Activated naive CD4-positive, alpha-beta T cell treated with Interleukin-2 at 50 U/mL for 16 hours (primary cell): ENCODE measurements at places on chromosomes 2 and 18.

- no peak for DNase-seq
These were observed 218.1 kb downstream of the SEPTIN10 start for GRCh38 chr2:109395494-109396201.

- no peak for DNase-seq
These were observed 288.6 kb downstream of the NDUFA10 start for GRCh38 chr2:239736358-239737143.

DNA sequence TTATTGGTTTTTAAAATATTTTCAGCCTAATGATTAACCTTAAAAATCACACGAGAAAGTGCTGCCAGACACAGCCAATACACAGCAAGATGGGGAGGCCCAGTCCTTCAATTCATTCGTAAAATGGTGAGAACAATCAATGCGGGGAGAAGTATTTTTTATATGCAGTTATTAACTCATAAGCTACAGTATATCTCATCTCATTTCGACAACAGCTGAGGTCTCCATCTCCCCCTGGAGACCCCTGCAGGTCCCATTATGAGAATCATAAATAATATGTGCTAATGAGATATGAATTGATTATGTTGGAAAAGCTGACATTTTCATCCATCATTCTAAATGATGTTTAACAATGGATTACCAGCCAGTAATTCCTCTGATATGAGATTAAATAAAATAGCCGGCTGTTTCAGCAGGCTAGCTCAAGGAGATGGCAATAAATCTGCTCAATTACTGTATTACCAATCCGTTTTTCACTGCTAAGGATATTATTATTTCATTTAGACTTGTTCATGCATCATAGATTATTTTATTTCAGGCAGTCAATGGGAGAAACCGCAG, 535.8 kb downstream of the GALR1 start:
- DNase-seq = no peak

- peak; percentile 91 for DNase-seq
These were observed 27.0 kb downstream of the DNMT3A start for GRCh38 chr2:25314514-25315315.

GRCh38 chr2:236120141-236120601, 48.0 kb downstream of the GBX2 start:
- DNase-seq = no peak

GRCh38 chr18:9095297-9096006, 7.0 kb upstream of the NDUFV2 start:
- peak; percentile 71 for DNase-seq

DNA sequence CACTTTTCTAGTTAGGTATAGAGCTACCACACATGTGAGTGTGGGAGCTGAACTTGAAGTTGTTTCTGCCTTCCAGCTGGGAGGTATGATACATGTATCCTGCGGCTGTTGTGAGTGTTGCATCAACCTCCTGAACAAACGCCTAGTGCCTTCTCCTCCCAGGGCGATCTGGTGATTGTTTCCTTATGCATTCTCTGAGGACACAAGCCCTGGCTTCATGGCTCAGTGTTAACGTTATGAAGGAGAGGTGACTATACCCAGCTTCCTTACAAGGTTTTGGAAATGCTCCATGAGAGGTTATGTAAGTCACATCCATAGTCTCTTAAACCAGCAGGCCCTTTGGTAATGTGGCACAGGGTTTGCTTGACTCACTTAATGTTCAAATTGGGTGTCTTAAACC, 64.9 kb downstream of the SPRED2 start:
- no peak for DNase-seq

DNA sequence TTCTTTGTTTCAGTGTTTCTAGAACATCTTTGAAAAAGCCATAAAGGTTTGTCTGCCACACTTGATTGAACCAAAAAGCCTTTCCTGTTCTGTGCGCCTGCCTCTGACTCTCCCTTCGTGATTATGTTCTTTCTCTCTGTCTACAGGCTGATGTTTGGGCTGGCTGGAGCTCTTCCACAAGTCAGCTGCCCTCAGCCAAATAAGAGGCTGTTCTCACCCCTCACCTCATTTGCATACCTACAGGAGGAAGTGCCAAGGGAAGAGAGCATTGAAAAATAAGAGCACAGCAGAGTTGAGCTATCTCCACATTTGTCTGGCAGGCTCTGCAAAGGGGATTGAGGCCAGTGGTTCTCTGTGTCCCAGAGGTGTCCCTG, 15.8 kb downstream of the INPP5D start:
- no peak for DNase-seq

- no peak for DNase-seq
These were observed 33.5 kb downstream of the FBXO15 start for GRCh38 chr18:74114116-74114515.

DNA sequence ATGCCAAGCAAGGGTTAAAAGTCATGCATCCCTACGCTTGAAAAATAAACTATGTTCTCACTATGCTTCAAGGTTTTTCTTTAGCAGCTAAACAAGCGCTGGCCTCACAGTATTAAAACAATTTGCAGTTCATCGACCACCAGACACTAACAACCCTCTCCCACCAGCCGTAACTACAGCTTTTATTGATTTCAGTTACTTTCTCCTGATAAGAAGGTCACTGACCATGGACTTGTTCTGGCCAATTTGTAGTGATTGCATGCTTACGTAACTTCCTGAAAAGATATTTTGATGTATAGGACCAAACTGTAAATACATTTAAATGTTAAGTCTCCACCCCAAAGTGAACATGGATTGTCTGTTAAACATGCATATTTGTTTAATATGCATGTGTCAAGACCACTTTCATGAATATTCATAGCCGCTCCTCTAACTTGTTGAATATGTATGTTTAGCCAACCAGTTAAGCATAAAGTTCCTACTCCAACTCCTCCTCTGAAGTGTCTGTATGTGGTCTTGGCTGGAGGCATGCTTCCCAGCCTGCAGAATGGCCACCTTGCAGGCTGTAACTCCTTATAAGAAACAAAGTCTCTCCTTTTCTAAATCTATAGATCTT, 1.7 kb upstream of the THOC1 start:
- DNase-seq = no peak

DNA sequence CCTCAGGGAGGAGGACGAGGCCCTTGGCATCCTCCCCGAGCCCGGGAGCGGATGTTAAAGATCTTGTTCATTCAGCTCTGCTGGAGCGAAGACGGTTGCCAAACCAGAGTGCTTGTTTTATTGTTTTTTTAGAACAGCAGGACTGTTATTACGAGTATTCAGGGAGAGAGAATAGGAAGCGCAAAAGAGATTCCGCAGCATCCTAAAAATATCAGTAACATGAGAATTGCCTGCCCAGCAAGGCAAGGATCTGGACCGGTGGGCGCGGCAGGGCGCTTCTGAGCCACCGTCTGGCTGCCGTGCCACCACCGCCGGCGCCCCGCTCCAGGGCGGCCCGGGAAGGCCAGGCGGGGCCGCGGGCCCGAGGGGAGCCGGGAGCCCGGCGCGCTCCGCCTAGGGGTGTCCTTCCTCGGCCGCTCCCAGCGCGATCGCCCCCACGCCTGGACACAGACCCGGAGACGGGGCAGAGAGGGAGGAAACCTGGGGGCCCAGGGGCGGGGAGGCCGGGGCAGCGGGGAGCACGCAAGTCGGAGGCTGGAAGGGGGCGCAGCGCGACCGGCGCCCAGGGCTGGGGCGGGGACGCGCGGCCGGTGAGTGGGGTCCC, 843 bp downstream of the CYS1 start:
- DNase-seq = peak; percentile 4

- DNase-seq = no peak
These were observed 127.5 kb upstream of the MMADHC start for GRCh38 chr2:149715005-149715592.

DNA sequence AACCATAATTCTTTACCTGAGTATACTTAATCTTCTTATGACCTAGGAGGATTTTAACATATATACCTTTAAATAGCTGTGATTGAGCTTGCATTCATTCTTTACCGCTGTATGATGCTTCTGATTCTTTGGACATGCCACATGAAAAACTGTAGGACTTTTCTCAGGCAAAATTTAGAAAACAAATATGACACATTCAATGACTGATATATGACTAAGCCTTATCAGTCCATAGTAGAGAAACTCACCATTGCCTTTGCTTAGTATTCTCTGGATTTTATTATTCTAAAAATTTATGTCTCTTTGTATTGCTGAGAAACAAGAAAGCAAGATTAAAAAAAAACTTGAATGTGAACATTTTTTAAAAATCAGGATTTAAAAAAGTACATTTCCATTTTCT, 3.7 kb downstream of the FAM171B start:
- DNase-seq = no peak

DNA sequence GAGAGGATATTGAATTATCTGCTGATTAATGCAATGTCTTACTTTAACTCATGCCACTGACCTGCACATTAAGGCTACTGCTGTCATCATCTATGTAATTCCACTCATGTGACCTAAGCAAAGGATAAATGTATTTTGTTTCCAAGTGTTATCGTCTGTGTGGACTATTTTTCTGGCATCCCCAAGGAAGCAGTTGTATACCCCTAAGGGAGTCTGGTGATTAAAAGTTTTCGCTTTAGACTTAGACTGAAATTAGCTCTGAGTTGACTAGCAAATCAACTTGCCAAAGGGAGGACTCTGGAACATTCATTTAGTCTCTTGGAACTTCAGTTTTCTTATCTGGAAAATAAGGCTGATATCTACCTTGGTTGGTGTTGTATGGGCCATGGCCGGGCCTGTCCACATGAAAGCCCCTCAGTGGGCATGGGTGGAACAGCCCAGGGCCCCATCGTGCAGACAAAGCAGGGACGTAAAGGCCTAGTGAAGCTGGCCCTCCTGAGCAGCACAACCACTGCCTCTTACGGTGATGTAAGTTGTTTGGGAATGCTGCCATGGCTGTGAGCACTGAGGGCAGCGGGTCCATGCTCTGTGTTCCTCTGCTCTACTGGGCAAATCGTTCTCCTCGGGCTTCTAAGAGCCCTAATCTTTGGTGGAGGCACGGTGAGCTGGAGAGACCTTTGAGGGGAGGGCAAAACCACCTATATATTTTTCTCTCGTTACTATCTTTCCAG, 144.4 kb upstream of the RNF152 start:
- DNase-seq = no peak

DNA sequence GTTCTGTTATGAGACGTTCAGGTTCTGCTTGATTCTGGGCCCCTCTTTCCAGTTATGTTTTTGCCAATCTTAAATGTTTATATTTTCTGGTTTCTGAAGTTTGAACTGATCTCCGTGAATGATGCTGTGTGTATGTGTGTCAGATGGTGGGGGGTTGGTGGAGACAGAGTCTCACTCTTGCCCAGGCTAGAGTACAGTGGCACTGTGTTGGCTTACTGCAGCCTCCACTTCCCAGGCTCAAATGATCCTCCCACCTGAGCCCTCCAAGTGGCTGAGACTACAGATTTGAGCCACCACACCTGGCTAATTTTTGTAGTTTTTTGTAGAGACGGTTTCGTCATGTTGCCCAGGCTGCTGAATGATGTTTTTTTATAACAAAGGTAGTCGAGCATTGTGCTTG, 45.9 kb downstream of the PSMD14 start:
- no peak for DNase-seq

DNA sequence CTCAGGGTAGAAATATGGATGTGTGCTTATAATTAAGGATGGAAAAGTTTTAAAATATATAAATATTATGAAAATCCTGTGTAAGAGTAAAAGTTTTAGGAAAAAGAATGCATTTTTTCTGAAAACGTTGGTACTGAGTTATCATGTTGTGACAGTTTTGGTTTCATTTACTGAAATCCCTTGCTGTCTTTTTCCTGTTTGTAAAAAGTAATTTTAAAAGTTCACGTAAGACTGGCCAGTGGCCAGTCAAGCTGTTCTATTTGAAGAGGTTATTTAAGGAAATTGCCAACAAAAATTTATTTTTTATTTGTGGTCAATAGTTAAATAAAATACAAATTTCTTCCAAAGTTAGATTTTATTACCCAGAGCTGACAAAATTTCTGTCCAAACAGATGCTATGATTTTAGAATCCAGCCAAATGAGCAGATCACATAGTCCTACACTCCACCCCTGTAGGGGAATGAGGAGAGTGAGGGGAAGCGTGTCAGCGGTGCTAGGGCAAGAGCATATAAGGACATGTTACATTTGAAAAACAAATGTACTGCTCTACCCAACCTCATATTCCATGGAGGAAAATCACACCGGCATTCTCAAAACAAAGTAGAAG, 297.8 kb upstream of the TFPI start:
- no peak for DNase-seq

- DNase-seq = no peak
These were observed 87.5 kb downstream of the MBP start for GRCh38 chr18:77044866-77045664.
